Hematopoietic multipotent progenitor cell treated with erythropoietin and hydrocortisone succinate and interleukin-3 and kit ligand, for 8 days (in vitro differentiated cells): ENCODE measurements at places on chromosomes 2 and 18.

DNA sequence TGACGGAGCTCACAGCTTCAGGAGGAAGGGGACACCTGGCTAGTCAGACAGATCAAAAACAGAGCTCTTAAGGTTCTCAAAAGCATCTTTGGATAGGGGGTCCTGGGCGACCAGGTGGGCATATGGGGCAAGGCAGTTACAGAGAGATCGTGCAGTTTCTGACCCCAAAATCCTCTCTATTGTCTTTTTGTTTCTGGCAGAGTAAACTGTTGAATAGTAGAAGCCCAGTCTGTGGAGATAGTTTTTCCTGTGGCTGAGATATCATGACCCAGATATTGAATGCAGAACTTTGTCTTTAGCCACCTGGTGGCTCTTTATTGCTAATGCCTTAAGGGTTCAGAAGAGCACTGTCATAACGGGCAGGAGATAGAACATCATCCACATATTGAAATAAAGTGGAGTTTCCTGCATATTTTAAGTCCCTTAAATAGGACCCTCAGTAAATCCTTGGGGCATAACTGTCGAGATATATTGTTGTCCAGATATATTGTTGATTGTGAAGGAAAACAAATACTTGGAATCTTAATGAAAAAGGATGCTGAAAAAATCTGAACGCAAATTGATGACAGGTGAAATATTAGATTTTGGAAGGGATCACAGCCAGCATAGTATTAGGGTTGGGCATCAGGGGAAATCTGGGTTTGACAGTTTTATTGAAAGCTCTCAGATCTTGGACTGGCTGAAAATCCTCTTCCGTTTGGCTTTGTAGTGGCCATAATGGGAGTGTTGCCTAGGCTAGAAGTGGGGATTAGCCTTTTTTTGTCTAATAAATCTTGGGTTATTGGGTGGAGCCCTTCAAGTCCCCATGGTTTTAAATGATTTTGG, 14.1 kb upstream of the ZDBF2 start:
- DNase-seq: peak; percentile 78

DNA sequence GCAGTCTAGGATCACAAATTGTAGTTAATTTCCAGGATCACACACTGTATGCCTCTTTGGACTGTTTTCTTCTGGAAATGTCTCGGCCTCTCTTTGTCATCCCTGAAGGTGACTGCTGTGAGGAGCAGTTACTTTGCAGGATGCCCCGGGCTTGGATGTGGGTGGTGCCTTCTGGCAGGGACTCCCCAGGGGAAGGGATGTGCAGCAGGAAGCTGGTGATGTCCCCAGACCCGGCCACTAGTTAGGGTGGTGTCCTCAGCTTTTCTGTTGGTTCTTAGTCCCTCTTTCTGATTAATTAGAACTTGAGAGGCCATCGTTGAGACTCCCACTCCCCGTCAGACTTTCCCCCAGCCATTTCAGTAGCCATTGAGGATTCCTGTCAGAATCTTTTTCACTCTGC, 286.6 kb upstream of the HDAC4 start:
- DNase-seq: no peak

DNA sequence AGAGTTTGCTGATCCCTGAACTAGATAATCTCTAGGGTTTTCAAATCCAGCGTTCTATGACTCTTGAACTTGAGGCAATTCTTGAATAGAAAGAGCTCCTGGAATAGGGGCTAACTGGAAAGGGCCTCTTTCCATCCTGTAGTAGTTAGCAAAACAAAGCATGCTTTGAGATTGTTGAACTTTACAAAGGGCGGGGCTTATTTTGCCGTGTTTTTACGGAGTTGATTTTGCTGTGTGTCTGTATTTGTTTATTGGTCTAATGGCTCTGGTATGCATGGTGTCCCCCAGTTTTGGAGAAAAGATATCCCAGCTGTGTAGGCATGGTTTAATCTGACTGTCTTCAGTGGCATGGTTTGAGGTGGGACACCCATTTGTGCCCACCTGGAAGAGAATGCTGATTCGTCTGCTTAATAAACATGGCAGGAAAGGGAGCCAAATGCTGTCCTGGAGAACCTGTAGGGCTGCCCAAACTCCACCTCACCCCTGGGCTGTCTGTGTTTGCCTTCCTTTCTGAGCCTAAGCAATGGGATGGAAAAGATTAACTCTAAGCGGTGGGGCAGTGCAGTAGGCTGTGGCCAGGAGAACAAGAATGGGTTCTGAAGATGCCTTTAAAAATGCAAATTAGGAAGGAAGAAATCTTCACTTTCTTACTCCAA, 74.1 kb upstream of the FOSL2 start:
- no peak for DNase-seq

- no peak for DNase-seq
Observed at GRCh38 chr2:54061272-54061671, 54.1 kb upstream of the ACYP2 start.

DNA sequence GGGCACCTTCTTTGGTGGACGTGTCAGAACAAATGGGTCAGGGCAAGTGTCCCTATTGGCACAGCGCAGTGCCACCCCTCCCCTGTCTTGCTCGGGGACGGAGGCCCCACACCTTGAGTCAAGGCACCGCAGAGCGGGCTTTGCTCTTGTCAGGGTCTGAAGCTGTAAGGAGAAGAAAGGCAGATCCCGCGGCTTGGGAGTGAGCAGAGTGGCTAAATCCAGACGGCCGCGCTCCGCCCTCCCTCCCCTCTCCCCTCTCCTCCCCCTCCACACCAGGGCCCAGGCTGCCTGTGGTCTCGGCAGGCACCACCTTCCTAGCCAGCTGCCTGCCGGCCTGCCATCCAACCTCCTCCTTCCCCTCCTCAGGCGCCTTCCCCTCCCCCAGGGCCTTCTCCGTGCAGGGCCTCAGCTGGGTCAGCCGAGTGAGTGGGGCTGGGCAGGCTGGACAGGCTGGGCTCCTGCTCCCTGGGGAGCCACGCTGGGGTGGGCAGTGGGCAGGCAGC, 25.8 kb downstream of the SPEG start:
- DNase-seq: no peak

DNA sequence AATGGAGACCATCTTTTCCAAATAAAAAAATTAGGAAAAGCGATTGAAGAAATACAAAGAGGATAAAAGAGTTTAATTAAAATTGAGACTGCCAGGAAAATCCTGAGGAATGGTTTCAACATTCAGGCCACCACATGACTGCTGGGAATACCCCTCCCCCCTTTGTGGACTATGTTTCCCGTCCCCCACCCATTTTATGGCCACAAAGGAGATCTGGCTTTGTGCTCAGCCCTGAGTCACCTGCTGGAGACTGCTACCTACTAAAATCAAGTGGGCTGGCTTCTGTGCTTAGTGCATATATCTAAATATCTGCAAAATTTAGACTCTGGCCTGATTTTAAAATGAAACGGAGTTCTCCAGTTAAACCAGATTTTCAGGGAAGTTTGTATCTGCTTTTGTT, 10.1 kb downstream of the RND3 start:
- no peak for DNase-seq

DNA sequence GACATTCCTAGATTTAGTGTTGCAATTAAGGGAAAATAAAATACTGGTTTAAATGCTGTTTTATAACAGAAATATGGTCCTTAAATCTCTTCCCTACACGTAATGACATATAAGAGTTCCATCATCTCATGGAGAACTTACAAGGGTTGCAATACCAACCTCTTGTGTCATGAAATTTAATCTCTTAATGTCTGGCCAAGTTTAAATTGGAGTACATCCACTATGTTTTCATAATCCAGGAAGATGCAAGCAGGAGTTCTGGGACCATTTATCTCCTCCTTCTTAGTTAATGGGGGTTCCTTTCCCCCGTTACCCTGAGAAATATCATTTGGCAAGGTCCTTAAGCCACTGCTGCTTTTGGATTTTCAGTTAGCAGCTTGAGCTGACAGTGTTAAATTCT, 126.0 kb upstream of the ACVR2A start:
- no peak for DNase-seq

GRCh38 chr2:104656571-104657163, 197.2 kb upstream of the POU3F3 start:
- DNase-seq: peak; percentile 13

- no peak for DNase-seq
Observed at GRCh38 chr2:149001496-149001895, 37.0 kb upstream of the LYPD6B start.

DNA sequence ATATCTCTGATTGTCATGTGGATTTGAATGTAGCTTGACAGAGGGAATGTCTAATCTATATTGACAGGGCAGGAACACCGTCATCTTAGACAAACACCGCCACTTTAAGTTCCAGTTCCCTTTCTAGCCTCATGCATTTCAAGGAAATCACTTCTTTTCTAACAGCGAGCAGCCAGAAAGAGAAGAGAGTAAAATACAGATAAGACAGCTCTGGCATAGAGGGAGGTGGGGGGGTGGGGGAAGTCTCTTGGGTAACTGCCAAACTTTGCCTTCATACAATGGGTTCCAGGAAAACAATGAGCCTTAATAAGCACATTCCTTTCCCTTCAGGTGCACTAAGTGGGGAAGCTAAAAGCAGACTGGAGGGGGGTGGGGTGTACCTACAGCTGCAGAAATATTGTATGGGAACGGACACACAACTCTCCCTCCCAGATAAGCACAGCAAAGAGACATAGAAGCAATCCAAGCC, 37.2 kb downstream of the CASP10 start:
- DNase-seq: peak; percentile 94

GRCh38 chr2:48015421-48015820, 109.1 kb upstream of the FBXO11 start:
- DNase-seq: no peak

DNA sequence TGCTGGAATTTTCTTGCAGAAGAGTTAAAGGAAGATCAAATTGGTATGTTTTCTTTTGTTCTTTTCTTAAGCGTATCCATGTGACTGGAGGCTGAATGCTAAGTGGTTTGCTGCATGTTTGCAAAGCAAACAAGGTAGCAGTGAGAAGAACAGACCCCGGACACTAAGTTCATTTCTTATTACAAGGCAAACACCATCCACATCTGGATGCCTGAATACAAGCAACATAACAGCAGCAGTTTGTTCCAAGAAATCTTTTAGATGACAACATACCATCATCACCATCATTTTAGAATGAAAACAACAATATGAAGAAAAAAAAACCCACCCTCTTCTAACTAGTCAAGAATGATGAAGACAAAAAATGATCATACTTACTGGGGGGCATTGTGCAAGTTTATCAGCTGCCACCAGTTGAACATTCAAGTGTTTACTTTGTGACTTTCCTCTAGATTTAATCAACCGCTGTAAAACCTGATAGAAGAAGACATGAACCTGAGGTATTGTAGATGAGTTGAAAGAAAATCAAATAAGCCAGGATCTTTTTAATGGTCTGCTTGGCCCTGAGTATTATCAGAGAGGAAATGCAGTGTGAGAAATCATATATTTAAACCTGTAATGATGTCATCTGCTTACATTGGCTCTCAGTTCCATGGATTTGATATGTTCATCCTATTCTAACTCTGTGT, 25.0 kb upstream of the ARL5A start:
- DNase-seq: no peak

DNA sequence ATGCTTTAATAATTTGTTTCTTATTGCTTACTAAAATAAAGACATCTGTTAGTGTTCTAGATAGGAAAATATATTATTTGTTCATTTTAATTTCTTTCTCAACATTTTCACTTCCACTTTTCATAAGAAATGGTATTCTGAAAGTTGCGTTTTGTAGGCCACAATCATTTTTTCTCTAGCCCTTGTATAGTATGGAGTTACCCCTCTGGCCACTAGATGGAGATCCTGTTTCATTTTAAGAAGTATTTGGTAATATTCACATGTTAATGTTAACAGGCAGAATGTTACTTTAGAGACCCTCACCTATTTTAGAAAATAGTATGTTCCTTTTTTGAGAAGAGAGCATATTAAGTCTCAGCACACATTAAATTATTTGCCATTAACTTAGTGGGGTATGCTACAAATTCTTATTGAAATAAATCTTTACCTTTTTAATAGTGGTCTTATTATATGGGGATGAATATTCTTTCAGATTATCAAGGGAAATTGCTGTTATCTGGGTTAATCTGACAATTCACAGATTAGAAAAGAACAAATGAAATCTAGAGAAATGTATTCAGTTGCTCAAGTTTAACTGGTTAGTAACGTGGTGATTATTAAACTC, 73.9 kb upstream of the TTC27 start:
- peak; percentile 71 for DNase-seq

- DNase-seq: no peak
Observed at GRCh38 chr18:23438046-23438377, 15.1 kb upstream of the RIOK3 start.

GRCh38 chr2:16330012-16330411, 335.6 kb downstream of the CYRIA start:
- no peak for DNase-seq

- DNase-seq: no peak
Observed at GRCh38 chr2:144014103-144014502, 505.8 kb downstream of the ZEB2 start.

GRCh38 chr2:227862741-227863588, 8.5 kb upstream of the DAW1 start:
- DNase-seq: no peak

- no peak for DNase-seq
Observed at GRCh38 chr18:70250781-70251180, 38.1 kb upstream of the SOCS6 start.

DNA sequence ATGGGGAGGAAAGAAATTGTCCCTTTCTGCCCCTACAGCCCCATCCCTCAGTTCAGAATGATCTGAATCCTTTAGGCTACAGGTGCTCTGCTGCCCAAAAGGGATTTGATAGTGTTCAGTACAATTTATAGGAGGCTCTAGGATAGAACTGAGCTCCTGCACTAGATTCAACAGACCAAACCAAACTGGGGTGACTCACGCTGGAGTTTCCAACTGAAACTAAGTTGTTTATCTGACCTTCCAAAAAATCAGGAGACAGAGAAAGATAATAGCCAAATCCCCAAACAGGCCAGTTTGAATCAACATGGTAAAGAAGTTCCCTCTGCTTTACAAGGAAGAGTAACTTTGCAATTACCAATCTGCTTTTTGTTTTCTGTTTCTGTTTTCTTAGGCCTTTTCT, 72.7 kb upstream of the MBOAT2 start:
- no peak for DNase-seq

GRCh38 chr2:1492711-1493430, 79.6 kb downstream of the TPO start:
- DNase-seq: peak; percentile 31

DNA sequence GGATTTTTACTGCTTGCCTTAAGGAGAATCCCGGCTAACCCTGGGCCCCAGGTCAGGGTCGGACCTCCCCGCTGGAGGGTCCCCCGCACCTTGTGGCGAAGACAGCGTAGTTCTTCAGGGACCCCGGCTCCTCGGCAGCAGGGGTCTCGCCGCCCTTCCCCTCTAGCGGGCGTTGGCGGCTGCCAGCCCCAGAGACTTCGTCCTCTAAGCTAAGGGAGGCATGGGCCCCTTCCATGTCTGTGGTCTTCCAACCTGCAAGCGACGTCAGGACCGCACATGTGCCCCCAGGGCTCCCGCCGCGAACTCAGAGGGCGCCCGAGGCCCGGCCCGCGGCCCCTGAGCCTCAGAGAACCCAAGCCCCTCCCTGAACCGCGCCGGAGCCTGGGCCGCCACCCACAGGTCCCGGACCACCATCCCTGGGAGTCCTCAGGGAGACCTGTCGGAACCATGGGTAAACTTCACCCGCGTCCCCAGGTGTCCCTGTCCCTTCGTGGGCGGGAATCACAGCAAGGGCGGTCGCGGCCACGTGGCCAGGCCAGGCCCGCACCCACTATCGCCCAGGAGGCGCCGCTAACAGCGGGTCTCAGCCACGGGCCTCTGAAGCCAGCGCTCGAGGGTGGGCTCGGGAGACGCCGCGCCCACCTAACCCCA, 562 bp downstream of the ANKMY1 start:
- no peak for DNase-seq

GRCh38 chr2:36528274-36528673, 69.7 kb downstream of the FEZ2 start:
- no peak for DNase-seq
